CD4-positive, alpha-beta T cell treated with Interleukin-10 for 1 hour (primary cell): ENCODE measurements at places on chromosomes 11 and 22.

DNA sequence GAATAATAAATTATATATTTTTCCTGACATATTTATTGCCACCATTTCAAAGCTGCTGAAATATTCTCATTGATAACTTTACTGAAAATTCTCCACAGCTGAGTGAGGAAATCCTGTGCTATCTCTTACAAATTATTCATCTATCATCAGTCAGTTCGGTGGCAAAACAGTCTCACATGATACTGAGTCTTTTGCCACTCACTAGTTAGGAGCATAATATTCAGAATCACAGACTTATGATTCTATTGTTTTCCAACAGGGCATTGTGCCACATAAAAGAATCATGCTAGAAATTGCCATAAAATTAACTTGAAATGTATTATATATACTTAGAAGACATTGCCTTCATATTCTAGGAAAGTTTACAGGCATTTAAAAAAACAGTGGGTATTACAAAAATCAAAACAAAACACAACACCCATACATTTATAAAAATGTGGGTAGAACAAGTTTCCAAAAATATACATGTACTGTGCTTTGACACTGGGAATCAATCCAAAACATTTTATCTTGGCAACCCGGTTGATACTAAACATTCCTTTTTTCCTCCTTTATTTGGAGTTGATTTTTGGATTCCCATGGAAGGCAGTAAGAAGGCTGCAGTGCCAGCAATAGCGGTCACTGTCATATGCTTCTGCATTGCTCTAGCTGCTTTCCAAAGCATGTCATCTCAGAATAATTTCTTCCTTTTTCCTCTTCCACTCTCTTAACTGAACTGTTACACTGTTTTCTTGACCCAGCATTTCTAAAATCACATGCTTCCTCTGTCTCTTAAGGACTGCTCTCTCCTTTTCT, 42.5 kb downstream of the ATG16L2 start:
- DNase-seq, result no peak

GRCh38 chr11:79501707-79502106, 60.9 kb upstream of the TENM4 start:
- DNase-seq, result no peak

- DNase-seq, result no peak
Observed at GRCh38 chr22:36362075-36362474, 25.7 kb downstream of the MYH9 start.

DNA sequence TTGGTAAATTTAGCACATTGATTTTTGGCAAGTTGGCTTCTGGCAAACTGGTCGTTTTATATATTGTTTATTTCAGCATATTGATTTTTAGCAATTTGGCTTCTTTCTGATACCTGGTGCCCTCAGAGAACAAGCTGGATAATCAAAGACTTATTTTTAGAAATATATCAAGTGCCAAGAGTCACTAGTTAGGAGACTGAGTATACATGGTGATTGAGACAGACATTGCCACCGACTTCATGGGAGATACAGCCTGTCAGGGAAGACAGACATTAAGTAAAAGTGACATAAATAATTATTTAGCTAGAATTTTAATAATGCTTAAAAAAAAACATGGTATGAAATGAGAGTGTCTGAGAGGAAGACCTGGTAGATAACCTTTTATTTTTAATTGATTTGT, 242.3 kb upstream of the MTNR1B start:
- no peak for DNase-seq

- DNase-seq, result no peak
Observed at GRCh38 chr11:122597511-122597910, 58.0 kb upstream of the UBASH3B start.

GRCh38 chr22:21816787-21817496, 50.5 kb downstream of the MAPK1 start:
- DNase-seq, result peak; percentile 83
